ENCODE measurements at places on chromosomes 12 and 14.

DNA sequence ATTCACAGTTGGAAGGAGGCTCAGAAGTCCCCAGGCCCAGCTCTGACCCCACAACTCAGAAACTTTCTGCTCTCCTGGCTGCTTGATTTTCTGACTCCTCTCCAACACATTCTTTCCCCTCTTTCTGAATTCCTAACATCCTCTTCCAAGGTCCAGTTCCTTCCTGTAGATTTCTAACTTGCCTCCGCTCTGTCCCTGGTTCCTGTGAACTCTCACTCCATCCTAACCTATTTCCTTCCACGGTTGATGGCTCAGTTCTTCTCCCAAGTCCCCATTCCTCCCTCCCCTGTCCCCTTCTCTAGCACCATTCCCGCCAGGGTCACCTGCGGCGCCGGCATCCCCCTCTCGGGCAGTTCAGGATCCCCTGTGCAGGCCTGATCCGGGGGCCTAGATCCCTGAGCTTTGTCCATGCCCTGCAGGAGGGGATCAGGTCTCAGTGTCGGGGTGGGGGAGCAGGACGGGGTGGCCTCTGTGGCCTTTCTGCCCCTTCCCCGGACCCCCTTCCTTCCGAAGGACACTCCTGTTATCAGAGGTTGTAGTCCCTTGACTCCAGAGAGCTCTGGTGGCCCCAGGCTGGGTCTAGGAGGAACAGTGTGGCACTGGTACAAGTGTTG, 6.0 kb upstream of the SLC22A17 start:
- no peak for DNase-seq

GRCh38 chr12:84661786-84662185, 250.8 kb downstream of the SLC6A15 start:
- DNase-seq = no peak

DNA sequence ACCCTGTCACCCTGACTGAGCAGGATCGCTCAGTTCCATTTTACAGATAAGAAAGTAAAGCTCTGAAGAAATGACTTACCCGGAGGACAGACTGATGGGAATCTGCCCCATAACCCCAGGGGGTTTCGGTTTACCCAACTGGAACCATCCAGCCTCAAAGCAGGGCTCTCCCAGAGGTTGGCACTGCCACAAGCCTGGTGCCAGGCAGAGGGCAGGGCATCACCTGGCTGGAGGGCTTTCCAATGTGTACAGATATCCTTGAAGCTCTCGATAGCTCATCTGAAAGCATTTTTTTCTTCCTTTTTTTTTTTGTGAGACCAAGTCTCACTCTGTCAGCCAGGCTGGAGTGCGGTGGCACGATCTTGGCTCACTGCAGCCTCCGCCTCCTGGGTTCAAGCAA, 33.2 kb downstream of the STON2 start:
- no peak for DNase-seq

- no peak for DNase-seq
These were observed 334.2 kb upstream of the RPL10L start for GRCh38 chr14:46985529-46986380.

DNA sequence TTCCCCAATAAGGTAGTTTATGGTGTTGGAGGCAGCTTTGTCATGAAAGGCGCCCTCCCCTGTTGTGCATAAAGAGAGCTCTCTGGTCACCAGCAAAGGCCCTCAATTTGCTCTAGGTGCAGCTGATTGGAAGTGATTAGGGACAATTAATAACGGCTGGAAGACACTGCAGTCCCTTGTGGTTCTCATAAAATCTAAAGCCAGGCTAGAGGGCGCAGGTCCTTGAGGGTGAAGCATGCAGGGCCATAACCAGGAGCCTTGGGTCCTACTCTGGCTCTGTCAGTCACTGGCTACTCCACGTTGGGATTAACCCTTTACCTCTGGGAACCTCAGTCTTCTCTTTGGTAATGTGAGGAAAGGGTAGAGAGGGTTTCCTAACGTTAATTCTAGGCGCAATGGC, 1.9 kb downstream of the DAAM1 start:
- peak; percentile 32 for DNase-seq
